ENCODE measurements at places on chromosomes 16 and 17.

DNA sequence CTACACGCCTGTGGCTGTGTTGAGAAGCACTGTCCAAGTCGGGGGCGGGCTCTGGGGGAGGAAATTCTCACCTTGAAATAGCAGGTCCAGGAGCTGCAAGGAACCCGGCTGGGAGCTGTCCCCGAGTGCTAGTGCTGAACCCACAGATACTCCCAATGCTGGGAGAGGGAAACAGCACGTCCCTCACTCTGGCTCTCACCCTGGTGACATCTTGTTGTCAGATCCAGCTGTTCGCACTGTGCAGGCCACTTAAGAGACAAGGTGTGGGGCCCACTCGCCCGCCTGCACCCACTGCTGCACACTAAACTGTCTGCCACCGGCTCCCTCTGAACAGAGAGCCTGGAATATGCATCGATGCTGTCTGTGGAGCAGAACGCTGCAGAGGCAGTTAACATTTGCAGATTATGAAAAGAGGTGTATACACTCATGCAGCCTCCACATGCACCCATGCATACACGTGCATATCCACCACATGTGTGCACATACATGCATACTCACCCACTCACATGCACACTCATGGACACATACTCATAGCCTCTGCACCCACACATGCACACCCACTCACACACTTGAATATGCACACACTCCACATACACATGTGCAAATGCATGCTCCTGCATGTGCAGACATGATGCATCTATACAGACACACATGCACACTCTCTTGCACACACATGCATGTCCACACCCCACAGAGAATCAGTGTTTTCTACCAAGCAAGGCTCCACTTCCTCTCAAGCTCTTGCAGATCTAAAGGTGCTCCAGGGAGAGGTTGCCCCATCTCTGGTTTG lies 42.0 kb downstream of the MGAT5B start:
- peak; percentile 51 for DNase-seq

DNA sequence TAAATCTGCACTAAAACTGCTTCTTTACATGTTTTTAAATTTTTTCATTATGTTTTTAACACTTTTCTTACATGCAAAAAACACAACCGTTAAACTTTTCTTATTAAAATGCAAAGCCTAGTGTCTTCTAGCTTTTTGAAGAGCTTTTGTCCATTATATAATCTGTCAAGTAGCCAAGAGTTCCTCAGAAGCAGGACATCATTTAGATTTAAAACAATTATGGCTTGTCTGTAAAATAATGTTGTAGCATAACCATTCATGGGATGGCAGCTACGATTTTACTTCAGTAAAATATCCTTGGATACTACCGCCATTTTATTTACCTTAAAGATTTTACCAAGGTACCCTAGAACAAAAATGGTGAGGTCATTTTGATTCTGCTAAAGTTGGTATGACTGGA lies 2.8 kb downstream of the OMG start:
- DNase-seq, result no peak

DNA sequence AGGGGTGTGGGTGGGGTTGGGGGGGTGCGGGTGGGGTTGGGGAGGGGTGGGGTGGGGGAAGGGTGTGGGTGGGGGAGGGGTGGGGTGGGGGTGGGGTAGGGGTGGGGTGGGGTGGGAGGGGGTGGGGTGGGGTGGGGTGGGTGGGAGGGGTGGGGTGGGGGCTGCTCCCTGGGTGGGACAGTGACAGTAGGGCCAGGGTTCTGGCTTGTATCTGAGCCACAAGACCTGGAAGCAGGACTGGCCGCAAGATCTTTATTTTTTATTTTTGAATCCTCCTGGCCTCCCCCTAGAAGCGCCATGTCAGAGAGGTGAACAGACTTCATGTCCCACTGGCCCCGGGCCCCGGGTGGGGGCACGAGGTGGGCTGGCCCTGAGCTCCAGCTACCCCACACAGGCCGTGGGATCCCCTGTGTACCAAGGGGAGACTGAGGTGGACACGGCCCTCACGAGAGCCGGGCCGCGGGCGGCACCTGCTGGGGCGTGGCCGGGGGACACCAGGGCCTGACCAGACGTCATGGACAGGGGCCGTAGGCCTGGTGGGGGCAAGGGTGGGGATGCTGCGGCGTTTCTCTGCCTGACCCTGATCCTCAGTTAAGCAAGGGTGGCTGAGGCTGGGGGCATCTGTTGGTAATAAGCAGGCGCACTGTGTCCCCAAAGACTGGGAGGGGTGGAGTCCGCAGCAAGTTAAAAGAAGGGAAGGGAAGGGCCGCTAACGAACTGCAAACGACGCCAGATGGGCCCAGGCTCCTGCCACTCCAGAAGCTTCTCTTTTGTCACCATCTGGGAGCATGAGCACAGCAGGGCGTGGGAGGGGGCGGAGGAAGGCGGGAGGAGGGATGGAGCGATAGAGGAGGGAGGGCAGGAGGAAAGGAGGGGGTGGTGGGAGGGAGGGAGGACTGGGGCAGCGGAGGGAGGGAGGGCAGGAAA lies 22.3 kb upstream of the PABPN1L start:
- DNase-seq, result no peak

DNA sequence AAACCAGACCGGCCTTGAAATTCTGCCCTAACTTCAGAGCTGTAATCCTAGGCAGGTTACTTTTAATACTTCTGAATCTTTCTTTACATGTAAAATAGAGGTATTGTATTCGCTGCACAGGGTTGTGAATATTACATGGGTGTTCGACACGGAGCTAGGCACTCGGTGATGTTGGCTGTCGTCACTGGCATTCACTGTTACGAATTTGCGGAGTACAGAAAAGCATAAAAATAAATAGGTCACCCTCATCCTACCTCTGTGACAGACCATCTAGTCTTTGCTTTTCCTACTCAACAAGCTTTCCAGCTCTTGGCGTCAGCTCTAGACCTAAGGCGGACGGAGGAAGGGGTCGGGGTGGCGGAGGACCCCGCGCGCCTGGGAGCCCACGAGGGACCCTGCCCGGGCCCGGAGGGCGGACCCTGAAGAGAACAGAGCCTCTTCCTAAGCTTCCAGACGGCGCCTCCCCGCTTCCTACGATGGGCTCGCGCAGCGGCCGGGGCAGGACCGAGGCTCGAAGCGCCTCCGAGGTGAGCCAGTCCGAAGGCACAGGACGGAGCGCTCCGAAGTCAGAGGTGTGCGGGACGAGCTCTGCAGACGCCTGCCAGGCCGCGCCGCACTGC lies 879 bp upstream of the SPG7 start:
- DNase-seq, result no peak

- peak; percentile 39 for DNase-seq
These were observed 545 bp downstream of the ARHGAP17 start for GRCh38 chr16:25014500-25015147.

DNA sequence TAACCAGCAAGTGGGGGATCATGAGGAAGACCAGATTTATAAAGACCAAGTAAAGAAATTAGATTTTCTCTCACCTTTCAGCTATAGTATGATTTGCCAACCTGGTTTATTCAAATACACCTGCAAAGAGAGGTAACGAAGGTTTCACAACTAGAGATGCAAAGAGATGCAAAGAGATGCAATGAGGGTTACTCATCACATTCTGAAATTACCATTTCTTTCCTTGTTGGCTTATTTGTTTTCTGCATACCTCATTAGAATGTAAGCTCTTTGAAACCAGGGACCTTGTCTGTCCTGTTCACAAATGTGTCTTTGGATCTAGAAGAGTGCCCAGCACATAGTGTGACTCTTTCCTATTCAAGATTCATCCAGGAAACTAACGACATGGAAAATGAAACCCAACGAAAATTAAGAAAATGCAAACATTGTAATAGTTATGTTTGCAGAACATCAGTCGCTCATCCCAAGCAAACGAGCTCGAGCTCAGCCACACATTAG lies 9.0 kb upstream of the LONP2 start:
- DNase-seq, result no peak

- no peak for DNase-seq
These were observed 106.1 kb downstream of the AATF start for GRCh38 chr17:37054894-37055293.

- no peak for DNase-seq
These were observed 188.1 kb upstream of the ZNF469 start for GRCh38 chr16:88194397-88195268.

GRCh38 chr17:56173026-56173425 lies 19.8 kb downstream of the ANKFN1 start:
- DNase-seq, result no peak

GRCh38 chr16:75590920-75591843 lies 25.0 kb downstream of the GABARAPL2 start:
- DNase-seq, result no peak

- DNase-seq, result peak; percentile 4
These were observed 302.7 kb upstream of the PMFBP1 start for GRCh38 chr16:72474501-72475123.

DNA sequence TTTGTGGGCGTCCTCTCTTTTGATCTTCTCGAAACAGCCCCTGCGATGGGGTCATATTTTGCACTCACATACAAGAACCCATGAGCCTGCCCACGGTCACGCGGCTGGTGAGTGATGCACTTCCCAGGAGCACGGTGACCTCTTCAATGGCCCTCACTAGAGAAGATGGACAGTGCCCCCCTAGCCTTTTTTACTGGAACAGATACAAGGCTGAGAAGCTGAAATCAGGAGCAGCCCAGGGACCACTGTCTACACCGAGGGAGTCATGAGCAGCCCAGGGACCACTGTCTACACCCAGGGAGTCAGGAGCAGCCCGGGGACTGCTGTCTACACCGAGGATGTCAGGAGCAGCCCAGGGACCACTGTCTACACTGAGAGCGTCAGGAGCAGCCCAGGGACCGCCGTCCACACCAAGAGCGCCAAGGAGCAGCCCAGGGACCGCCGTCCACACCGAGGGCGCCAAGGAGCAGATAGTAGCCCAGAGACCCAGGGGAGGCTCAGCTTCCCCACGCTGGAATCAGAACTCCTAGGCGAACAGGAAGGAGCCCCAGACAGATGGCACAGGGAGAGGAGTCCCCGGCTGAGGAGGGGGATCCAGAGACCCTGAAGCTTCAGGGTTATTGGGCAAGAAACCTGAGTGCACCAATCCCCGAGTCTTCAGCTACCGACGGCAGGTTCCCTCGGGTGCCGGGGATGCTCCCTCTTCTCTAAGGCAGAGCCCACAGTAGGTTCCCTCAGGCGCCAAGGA lies 23.7 kb downstream of the ACSF3 start:
- no peak for DNase-seq

DNA sequence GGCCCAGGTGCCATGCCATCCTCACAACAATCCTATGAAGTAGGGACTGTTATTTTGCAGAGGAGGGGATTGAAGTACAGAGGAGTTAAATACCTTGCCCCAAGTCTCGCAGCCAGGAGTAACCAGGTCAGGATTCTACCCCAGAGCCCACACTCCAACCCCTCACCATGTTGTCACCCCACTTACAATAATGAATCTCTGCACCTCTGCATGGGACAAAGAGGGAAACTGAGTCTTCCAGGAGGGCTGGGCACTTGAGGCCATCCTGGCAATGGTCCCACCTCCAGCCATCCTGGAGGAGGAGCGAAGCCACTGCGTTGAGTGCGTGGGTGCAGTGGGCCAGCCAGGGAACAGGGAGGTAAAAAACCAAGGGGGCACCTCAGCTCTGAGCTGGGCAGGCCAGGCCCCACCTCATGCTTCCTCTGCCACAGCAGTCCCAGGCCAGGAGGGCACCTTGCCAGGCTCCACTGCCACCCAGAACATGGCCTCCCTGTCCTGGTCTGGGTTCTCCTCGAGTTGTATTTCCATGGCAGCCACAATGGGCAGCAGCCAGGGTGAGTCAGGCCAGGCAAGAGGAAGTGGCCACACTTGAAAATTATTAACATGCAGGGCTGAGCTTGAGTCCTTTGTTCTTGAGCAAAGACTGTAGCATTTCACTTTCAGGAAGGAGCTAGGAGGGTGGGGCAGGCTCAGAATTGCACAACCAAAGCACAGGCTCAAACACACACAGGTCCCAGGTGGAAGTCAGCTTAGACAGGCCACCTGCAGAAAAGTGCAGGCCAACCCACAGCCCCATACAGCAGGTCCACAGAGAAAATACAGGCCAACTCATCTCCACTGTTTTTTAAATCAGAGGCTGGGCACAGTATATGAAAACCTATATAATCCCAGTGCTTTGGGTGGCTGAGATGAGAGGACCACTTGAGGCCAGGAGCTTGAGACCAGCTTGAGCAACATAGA lies 52.1 kb downstream of the CUEDC1 start:
- peak; percentile 93 for DNase-seq

- DNase-seq, result peak; percentile 56
These were observed 6.7 kb downstream of the CAMTA2 start for GRCh38 chr17:4980644-4981216.

DNA sequence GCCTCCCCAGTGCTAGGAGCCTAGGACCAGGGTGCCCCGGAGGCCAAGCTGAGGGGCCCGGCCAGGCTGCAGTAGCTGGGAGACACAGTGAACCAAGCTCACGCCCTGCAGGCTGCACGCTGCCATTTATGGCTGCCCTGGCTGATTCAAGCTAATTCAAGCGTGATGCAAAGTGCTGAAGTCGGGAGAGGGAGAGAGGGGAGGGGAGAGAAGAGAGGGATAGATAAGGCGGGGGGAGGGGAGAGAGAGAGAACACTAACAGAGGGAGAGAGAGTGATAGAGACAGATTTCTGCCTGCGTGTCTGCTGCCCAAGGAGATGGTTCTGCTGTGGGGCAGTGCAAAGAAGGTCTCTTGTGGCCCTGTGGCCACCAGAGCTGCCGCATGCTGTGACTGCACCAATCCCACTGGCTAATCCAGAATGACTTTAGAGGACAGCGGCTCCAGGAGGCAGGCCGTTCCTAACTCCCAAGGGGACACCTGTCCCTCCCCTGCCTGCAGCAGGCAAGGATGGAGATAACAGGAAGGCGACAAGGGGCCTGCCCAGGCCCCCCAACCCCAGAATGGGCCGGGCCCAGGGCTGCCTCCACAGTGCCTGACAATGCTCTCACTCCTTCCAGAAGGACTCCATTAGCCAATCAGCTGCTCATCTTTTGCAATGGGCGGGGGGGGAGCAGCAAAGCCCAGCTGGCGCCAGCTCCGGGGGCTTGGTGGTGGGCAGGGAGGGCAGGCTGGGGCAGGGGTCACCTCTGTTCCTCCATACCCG lies 12.9 kb downstream of the MXRA7 start:
- DNase-seq, result no peak

DNA sequence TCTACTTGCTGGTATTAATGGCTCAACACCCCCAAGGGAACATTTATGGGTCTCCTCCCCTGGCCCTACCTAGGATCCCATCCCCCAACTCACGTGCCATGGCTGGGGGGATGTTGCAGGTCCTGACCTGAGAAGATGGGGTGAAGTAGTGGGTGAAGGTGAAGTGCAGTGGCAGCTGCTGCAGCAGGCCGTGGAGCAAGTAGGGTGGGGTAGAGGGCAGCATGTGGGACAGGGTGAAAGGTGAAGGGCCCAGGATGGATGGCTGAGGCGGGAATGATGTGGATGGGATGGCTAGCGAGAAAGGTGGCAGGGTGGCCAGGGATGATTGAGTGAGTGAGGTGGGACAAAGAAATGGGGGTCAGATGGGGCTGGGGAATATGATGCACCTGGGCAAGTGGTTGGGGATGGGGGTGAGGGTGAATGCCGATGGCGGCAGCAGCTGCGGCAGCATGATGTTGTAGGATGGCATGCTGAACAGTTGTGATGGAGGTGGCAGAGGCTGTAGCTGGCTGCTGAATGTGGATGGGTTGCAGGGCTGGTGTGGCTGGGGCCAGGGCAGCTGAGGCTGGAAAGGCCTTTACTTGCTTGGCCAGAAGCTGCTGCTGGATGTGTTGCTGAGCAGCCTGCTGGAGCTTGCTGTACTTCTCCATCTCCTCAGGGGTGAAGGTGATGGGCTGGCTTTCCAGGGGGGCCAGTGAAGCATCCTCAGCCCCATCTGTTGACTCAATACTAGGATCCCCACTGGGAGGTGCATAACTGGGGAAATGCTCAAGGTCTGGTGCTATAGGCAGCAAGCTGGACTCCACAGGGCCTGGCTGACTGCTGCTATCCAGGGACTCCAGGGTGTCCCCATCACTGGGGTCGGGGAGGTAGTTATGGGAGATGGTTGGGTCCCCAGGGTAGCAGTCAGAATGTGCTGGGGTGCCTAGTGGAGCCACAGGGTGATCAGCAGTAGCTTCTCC lies 8.3 kb upstream of the ITGA2B start:
- DNase-seq, result no peak

Measured in COLO829 (cell line).